Urothelium cell line (cell line): ENCODE measurements at places on chromosomes 6 and 20.

GRCh38 chr20:37308086-37309050 is 18.9 kb downstream of the MANBAL start:
- no peak for DNase-seq

DNA sequence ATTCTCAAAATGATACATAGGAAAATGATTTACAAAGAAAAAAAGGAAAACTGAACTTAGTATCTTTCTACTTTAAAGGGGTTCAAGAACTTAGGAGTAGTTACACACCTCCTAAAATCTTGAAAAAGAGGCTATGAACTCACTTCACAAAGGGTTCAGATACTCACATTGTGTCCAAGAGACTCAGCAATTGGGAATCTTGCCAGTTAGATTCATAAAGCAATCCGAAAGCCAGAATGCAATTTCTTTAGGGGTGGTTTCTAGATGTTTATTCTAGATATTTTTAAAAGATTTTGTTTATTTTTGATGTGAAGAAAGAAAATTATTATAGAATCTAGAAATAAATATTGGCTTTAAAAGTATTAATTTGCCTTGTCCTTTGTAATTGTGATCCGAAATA is 1.7 kb upstream of the MYB start:
- DNase-seq: no peak

GRCh38 chr20:44054849-44055248 is 132.1 kb downstream of the JPH2 start:
- DNase-seq: no peak

DNA sequence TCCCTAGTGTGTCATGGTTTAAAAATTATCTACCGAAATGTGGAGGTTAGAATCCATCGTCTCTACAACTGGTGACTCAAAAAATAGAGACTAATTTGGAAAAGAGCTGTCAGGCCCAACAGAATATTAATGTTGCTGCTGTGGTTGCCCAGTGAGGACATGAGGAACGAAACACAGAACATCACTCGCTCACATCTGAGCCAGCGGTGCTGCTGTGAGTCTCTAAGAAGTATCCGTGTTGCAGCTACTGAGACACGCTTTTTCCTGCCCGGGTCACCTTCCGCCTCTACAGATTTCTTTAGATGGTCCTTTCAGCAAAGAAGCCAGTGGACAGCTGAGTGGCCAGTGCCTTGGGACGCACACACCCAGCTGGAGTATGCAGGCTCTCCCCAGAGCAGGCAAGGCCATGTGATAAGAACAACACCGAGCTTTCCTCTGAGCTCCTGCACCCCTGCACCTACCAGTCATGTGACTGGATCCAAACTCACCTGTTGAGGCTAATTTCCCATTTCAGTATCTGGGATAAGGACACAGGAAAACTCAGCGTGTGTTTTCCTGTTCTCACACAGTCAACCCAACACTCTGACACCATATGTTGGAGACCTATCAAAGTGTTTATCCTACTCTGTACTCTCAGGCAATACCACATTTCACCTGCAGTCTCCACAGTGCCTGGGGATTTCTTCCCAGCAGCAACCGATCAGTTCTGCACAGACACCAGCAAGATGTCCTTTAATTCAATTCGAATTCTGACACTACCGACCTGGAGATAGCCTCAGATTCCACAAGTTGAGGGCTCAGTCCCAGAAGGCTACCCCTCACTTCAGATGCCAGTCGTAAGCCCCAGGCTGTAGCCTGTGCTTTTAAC is 119.0 kb upstream of the RPS6KA2 start:
- DNase-seq: no peak

- DNase-seq: no peak
These were observed 427.4 kb downstream of the UTRN start for GRCh38 chr6:144712541-144712940.

- DNase-seq: no peak
These were observed 35.8 kb downstream of the GRIK2 start for GRCh38 chr6:101429270-101429669.

- no peak for DNase-seq
These were observed 53.8 kb downstream of the C6orf58 start for GRCh38 chr6:127630800-127631199.

DNA sequence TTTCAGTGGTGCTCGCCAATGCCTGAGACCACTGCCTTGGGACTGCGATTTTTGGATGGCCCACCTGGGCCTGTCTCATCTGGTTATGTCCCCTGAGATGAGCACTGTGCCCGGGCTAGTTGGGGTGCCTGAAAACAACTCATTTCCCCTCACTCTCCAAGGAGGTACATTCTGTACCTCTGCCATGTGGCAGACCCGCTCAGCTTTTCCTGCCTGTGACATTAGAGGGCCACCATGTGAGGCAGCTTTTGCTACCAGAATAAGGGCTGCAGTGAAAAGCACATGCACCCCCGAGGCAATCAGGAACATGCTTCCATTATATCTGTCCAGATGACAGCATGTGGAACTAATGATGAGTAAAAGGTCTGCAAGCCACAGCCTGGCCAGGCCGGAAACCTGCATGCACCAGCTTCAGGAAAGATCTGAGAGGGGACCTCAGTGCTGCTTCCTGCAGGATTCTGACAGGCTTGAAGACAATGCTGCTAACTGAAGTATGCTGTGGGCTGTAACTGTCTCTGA is 11.3 kb upstream of the SRSF6 start:
- DNase-seq: no peak
